Globus pallidus (tissue), 1 donor: ENCODE measurements at places on chromosomes 2 and 18.

GRCh38 chr18:70554854-70555445 is 266.1 kb downstream of the SOCS6 start:
- no peak for DNase-seq

GRCh38 chr2:168517816-168518215 is 61.7 kb downstream of the CERS6 start:
- DNase-seq: no peak

DNA sequence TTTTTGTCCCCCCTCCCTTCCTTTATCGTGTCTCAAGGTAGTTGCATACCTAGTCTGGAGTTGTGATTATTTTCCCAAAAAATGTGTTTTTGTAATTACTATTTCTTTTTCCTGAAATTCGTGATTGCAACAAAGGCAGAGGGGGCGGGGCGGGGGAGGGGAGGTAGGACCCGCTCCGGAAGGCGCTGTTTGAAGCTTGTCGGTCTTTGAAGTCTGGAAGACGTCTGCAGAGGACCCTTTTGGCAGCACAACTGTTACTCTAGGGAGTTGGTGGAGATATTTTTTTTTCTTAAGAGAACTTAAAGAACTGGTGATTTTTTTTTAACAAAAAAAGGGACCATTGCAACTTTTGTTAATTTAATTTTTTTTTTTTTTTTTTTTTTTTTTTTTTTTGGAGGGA is 2.1 kb downstream of the SOX11 start:
- no peak for DNase-seq

GRCh38 chr18:44788334-44788733 is 107.6 kb downstream of the SETBP1 start:
- no peak for DNase-seq

GRCh38 chr2:134716721-134717243 is 2.0 kb downstream of the TMEM163 start:
- no peak for DNase-seq

GRCh38 chr18:9619056-9619455 is 4.7 kb upstream of the PPP4R1 start:
- DNase-seq: no peak

DNA sequence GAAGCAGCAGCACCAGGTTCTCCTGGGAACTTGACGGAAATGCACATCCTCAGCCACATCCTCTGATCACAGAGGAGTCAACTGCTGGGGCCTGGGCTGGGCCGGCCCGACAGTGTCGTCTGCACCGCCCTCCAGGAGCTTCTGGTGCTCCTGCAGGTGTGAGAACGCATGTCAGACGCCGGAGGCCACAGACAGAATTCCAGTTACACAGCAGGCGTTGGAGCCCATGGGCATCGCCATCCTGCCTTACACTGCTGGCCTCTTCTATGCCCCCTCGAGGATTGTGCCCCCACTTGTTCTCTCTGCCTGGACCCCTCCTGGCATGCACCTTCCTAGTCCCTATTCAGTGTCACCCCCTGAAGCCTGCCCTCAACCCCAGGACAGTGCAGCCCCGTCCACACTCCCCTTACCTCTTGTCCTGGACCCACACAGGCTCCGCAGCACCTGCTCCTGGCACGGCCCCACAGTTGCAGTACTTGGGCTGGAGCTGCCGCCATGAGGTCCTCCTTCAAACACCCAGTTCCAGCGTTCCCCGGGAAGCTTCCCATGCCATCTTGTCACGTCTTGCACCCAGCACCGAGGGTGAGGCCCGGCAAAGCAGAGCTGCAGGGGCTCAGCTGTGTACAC is 37.5 kb downstream of the ADI1 start:
- no peak for DNase-seq

- no peak for DNase-seq
Observed at GRCh38 chr18:26911840-26912239, 46.3 kb upstream of the AQP4 start.

- no peak for DNase-seq
Observed at GRCh38 chr2:238168196-238169047, 9.7 kb downstream of the ERFE start.
